ENCODE measurements at places on chromosomes 6 and 20.

DNA sequence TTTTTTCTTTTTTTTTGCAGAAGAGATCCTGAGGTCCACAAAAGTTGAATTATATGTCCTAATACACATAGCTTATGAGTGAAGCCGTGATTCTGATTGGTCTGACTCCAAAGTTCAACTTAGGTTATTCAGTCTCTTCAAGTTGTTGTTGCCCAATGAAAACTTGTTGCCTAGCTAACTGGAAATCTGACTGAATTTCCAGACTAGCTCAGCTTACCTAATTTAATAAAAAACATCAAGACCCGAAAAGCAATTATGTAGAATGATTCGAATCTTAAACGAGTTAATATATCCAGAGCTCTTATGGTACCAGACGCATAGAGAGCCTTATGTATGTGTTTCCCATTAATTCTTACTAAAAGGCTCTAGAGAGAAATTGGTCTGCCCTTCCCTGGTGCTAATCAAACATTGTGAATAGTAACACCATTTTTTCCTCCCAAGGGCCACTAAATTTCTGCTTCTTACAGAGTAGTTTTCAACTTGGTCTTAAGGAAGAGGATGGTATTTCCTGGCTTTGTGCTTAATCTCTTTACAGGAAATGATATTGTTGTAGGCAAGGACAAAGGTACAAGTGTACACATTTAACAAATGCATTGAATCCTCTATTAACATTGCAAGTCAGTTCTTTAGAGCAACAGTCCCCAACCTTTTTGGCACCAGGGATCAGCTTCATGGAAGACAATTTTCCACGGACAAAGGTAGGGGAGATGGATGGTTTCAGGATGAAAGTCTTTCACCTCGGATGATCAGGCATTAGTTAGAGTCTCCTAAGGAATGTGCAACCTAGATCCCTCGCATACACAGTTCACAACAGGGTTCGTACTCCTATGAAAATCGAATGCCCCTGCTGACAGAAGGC, 107.9 kb downstream of the TSHZ2 start:
- peak; percentile 23 for DNase-seq

- DNase-seq = peak; percentile 93
Observed at GRCh38 chr6:23349521-23350147, 776.4 kb upstream of the NRSN1 start.

DNA sequence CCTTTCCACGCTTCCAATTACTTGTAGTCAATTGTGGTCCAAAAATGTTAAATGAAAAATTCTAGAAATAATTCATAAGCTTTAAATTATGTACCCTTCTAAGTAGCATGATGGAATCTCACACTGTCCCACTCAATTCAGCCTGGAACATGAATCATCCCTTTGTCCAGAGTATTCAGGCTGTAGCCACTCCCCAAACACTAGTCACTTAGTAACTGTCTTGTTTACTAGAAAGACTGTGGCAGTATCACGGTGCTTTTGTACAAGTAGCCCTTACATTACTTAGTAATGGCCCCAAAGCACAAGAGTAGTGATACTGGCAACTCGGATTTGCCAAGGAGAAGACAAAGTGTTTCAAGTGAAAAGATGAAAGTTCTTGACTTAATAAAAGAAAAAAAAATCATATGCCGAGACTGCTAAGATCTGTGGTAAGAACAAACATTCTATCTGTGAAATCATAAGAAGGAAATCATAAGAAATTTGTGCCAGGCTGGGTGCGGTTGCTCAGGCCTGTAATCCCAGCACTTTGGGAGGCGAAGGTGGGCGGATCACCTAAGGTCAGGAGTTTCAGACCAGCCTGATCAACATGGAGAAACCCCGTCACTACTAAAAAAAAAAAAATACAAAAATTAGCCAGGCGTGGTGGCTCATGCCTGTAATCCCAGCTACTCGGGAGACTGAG, 168.5 kb upstream of the SIM1 start:
- DNase-seq = peak; percentile 89

DNA sequence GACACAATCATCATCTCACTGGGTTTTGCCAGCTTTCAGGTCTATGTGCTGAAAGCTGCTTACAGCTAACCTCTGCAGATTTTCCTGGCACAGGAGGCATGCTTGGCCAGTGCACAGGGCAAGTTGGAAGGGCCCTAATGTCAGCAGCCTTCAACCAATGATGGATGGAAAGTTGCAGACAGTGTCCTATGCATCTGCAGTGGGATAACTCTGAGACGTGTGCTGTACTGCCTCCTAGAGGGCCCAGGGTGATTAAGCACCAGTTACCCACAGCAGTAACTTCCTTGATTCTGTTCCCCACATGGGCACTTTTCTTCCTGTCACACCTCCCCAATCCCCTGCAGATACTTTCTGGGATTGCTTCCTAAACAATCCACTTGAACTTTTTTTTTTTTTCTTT, 38.6 kb downstream of the OVOL2 start:
- DNase-seq = peak; percentile 32

GRCh38 chr6:33276864-33277662, at the start of gene B3GALT4:
TSS of gene B3GALT4 (plus strand) at chr6:33277123. CDS start at chr6:33277420, 297 bp downstream.
- peak; percentile 77 for DNase-seq

DNA sequence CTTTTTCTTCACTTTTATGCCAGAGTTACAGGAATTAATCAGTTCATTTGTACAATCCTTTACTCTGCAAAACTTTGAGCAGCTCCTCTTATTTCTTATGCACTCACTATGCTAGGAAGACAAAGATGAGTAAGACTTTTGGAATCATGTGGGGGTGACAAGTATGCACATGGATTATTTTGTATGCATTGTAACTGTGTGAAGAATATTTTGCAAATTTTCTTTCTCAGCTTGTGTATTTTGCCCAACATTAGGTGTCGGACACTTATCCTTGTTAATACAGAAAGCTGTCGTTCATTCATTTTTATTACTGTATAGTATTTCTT, 88.6 kb downstream of the PPP1R14C start:
- peak; percentile 37 for DNase-seq

DNA sequence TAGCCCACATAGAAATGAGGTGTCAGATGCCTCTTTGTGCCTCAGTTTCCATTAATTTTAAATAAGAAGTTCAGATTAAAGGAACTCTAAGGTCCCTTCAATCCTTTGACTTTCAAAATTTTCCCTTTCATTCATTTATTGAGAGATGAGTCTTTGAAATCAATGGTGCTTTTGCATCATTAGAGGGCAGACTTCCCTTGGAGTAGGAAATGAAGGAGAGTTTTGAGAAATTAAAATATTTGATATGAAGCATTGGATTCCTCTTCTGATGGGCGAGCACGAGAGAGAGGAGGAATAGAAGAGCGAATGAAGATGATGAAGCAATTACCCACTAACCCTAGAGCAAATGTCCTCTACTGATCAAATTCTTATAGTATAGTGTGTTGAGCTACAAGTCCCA, 105.7 kb downstream of the EDN1 start:
- no peak for DNase-seq

- DNase-seq = no peak
Observed at GRCh38 chr6:167687116-167687725, 139.5 kb upstream of the AFDN start.

GRCh38 chr20:57663241-57663640, 43.0 kb upstream of the ZBP1 start:
- no peak for DNase-seq

DNA sequence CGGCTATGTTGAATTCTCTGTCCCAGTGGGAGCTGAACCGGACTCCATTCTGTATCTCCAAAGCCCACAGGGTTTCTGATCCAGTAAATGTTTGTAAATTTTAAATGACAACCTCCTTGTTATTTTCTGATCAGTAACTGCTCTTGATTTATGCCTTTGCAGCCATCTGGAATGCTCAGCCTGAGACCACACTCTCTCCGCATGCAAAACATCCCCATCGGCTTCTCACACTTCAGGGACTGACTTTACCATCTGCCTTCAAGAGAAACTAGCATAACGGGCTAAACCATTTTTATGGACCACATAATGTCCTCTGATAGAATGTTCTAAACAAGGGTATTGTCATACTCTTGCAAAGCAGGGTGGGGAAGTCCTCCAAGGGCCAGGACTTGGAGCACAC, 94.5 kb upstream of the FOXQ1 start:
- DNase-seq = no peak

- DNase-seq = no peak
Observed at GRCh38 chr6:54897462-54898189, 51.1 kb downstream of the FAM83B start.

DNA sequence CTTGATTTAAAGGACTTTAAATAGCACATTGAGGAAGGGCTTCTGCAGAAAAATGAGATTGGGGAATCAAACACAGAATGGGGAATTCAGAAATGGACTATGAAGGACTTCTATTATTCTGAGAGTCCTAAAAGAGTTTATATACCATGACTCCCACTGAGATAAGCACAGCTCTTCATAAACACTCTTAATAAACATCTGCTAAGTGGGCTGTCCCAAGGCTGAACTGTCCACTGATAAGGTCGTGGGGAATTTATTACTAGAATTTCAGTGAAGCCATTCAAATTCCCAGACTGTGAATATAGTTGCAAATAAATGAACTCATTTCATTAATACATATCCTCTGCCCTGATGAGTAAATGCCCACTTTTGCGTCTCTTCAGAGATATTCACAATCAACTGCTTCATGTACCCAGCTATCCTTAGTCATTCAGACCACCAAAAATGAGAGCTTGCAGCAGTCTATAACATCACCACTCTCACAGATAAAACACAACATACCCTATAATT, 468.2 kb upstream of the RUNX2 start:
- DNase-seq = no peak

DNA sequence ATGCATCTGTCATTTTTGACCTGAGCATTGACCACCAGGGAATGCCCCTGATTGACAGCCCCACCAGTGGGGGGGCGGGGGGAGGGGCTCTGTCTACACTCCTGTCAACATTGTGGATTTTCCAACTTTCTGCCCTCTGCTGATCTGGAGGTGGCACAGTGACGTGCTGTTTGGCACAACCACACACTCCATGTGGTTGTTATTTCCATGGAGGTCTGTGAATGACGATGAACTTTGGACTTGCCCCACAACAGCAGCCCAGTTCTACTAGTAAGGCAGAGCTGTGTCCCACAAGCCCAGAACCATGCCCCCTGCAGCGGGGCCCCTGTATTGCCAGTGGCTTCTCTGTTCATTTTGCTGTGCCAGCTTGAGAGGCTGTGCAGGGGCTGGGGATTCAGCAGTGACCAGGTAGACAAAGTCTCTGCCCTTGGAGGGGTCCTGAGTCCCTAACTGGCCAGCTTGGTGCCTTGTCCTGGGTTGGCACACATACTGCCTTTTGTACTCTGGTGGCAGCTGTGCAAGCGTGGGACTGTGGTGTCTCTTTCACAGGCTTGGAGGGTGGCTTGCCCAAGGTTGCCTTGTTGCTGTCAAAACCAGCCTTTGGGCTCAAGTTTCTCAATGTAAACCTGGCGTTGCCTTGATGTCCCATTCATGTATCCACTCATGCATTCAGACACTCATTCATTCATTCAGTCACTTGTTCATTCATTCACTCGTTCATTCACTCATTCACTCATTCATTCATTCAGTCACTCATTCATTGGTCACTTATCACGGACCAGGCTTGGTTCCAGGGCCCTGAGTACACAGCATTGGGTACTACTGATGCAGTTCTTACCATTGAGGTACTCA, 108.5 kb downstream of the SYCP2 start:
- DNase-seq = no peak

DNA sequence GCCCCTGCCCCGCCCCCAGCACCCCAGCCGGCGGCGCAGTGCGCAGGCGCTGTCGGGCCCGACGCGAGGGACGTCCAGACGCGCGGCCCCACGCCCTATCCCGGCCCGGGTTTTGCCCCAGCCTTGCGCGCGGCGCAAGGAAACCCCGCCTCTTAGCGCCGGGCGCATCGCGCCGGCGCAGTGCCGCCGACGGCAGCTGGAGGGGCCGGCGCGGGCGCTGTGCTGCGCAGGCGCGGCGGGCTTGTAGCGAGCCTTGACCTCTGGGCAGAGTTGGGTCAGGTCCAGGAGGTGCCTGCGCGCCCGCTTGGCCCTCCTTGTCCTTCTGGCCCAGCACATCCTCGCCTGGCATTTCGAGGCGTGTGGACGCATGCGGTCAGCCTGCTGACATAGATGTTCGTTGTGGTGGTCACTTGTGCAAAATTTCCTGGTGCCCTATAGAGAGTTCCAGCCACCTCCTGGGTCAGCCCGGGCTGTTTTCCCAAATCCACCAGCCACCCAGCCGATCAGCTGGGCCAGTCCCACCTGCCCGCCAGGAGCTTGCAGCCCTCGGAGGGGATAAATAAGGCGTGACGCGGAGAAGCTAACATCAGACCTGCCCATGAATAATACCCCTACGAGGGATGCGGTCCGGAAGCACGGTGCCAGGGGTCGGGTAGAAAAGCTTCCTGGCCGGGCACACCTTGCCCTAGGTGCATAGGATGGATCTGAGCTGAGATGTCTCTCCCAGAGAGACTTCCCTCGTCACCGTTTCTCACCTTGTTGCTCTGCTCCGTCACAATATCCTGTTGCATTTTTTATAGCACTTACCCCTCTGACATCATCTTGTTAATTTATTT, 428 bp upstream of the PRELID3B start:
- peak; percentile 84 for DNase-seq

DNA sequence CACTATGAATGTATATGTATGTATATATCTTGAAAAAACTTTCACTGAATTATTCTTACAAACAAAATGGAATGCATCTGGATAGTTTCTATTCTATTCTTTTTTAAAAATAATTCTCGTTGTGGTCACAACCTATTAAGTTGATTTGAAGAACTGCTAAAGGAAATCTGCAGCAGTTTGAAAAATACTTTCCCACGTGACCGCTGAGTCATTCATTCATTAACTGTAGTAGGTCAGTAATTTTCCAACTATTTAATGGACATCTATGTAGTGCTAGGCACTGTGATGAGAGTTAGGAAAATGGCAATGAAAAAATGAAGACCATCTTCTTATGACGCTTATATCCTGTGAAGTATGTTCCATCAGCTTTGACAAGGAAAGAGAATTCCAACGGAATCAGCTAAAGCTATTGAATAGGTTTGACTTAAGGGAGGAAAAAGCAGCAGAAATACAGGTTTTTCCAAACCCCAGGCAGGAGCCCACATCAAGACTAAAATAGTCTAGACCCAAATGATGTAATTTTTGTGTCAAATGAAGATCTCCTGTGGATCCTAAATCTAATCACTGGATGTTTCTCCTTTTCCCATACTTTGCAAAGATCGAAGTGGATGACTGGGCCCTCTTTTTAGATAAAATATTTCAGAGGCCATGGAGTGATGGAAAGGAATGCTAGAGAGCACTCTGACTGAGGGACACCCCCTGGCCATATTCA, 4.1 kb upstream of the EFHC1 start:
- DNase-seq = peak; percentile 66

DNA sequence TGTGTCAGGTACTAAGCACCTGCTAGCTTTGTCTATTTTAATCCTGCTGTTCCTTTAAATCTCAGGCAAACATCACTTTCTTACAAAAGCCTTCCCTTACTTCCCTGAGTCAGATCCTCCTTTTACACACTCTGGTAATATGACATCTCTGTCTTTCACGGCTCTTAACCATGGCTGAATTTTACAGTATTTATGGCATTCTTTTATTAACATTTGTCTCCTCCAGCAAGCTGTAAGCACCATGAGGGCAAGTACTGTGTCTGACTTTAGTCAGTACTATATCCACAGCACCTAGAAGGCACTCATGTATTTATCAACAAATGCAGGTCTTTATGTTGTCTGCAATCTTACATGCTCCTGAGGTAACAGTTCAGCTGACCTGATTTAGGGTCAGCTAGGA, 33.7 kb upstream of the HBS1L start:
- DNase-seq = no peak

- DNase-seq = no peak
Observed at GRCh38 chr6:11688425-11688709, 90.2 kb downstream of the ADTRP start.
